ENCODE measurements at places on chromosomes 13 and 19.

DNA sequence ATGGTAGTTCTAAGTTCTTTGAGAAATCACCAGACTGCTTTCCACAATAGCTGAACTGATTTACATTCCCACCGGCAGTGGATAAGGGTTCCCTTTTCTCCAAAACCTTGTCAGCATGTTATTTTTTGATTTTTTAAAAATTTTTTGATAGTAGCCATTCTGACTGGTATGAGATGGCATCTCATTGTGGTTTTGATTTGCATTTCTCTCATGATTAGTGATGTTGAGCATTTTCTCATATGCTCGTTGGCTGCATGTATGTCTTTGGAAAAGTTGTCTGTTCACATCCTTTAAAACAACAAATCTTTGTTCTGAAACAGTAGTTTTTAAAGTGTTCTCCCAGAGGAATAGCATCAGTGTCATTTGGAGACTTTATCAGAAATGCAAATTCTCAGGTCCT, 77.5 kb upstream of the POMP start:
- no peak for DNase-seq

DNA sequence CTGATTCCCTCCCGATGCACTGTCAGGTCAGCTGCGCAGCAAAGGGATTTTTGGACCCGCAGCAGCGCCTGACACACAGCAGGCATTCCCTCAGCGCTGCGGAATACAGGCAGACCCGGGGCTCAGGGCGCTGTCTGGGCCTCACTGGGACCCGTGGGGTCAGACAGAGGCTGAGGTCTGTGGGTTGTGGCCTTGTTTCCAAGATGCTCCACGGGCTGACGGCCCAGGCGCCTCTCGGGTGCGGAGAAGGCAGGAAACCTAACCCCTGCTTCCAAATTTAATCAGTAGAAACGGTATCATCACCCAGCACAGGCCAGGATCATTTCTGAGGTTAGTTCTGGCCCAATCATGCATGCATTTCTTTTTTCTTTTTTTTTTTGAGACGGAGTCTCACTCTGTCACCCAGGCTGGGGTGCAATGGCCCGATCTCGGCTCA, 686 bp upstream of the RNF126 start:
- no peak for DNase-seq

- DNase-seq: no peak
These were observed 157.0 kb upstream of the FNDC3A start for GRCh38 chr13:48818495-48819356.

GRCh38 chr19:48196321-48196763, 25.9 kb downstream of the ZSWIM9 start:
- no peak for DNase-seq

DNA sequence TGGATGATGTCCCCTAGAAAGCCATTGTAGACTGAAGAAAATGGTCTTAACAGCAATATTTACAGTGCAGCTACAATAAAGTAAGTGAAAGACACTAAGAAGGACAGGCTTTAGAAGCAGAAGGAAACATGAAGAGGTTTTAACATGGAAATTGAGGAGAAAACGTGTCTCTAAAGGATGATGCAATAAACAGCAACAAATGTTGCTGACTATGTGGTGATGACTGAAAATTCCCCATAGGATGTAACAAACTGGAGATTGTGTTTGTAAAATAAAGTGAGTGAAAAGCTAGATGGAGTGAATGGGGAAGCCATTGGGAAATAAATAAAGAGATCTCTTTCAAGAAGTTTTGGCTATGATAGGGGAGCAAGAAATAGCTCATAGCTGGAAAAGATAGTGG, 186.7 kb upstream of the IPO5 start:
- no peak for DNase-seq

GRCh38 chr13:67961331-67961730, 731.2 kb upstream of the PCDH9 start:
- DNase-seq: no peak

DNA sequence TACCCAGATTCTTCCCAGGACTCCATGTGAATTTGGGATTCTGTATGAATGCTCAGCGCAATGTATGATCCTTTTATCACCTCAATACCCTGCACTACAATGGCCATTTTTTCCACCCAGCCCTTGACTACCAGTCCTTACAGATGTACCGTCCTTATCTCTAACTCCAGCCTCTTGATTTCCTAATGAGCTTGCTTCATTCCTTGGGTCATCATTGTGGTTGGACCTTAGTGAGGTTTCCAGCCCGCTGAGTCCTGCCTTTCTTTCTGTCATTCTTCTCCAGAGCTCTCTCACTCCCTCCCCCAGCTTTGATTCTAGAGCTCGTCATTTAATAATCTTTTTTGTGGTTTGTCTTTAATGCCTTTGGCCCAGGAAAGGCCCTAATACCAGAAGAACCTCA, 438.5 kb downstream of the ZNF536 start:
- DNase-seq: no peak

GRCh38 chr19:39299404-39299803, 3.2 kb downstream of the IFNL1 start:
- no peak for DNase-seq

- no peak for DNase-seq
These were observed 4.7 kb downstream of the PPP1R13L start for GRCh38 chr19:45400192-45400591.

- no peak for DNase-seq
These were observed 7.3 kb upstream of the LMO7 start for GRCh38 chr13:75628801-75629200.

- no peak for DNase-seq
These were observed 134.0 kb downstream of the ENOX1 start for GRCh38 chr13:43652760-43653159.

- DNase-seq: no peak
These were observed 1692.0 kb downstream of the SLITRK5 start for GRCh38 chr13:89363144-89363543.

Data from DMS153 (cell line).